ENCODE measurements at places on chromosomes 7 and 10.

DNA sequence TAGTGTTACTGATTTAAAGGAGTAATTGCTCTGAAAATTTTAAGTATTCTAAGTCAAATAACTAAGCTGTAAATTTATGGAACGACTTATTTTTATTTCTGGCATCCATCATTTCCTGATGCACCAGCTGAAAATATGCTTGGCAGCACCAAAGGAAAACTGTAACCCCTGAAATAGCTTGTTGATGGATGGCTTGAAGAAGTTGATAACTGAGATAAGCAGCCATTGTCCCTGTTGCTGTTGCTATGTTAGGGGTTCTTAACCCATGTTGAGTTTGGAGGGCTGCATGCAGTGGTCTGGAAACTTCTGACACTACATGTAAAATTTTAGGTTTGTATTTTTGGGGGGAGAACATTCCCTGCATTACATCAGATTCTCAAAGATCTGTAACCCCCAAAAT, 30.6 kb downstream of the RPA3 start:
- no peak for DNase-seq

- DNase-seq: no peak
Measured at GRCh38 chr10:102615361-102615760, 28.9 kb upstream of the TRIM8 start.

GRCh38 chr10:13120786-13121499, 21.0 kb downstream of the OPTN start:
- no peak for DNase-seq

GRCh38 chr10:26378861-26379294, 59.3 kb upstream of the APBB1IP start:
- DNase-seq: no peak

- no peak for DNase-seq
Measured at GRCh38 chr10:62578301-62578700, 204.1 kb downstream of the ZNF365 start.

- DNase-seq: no peak
Measured at GRCh38 chr10:101036726-101037125, 5.7 kb downstream of the SFXN3 start.

DNA sequence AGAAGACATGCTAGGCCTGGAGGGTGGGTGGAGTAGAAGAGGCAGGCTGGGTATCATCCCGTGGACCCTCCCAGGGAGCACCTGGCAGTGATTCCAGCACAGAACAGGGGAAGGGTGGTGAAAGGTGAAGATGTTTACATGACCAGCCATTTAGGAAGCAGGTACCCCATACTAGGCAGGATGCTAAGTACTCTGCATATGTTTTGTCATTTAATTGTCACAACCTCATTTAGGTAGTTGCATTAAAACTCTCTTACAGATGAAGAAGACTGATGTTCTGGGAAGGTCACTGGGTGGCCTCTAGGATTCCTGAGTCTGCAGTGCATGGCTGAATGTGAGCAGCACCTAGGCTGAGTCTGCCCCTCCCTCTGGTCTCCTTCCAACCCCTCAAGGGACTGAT, 15.2 kb downstream of the ITPRIP start:
- DNase-seq: no peak

DNA sequence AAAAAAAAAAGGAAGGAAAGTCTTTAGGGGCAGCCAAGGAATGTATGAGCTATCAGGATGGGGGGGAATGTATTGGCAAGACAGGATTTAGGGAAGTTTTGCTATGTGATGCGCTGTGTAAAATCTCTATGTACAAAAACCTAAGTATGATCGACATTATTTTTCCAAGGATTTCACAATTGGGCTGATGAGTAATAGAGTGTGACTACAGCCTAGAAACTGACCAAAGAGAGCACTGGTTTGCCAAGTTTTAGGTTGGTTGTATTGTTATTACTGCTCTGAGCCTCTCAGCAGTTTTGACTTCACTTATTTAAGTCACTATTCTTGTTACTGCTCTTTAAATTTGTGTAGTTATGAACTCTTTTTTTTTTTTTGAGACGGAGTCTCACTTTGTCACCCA, 107.3 kb downstream of the NRCAM start:
- DNase-seq: no peak

GRCh38 chr10:30862486-30862885, 169.2 kb downstream of the ZNF438 start:
- DNase-seq: no peak

DNA sequence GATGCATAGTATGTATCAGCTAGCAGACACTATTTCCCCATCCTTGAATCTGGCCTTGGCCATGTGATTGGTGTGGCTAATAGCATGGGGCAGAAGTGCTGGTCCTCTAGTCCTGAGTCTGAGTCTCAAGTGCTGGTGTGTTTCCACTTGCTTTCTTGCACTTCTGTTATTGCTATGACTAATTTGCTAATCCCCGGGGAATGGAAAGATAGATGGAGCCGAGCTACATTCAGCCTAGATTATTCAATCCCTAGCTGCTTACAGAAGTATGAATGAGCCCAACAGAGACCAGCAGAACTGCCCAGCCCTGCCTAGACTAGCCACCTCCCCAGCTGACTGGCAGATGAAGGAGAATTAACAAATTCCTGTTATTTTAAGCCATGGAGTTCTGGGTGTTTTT, 53.2 kb upstream of the SYPL1 start:
- DNase-seq: no peak

GRCh38 chr10:68950598-68950997, 5.4 kb upstream of the DDX21 start:
- DNase-seq: no peak

GRCh38 chr7:90773269-90773668, 177.1 kb downstream of the CDK14 start:
- no peak for DNase-seq

- no peak for DNase-seq
Measured at GRCh38 chr10:30897048-30897447, 134.6 kb downstream of the ZNF438 start.

DNA sequence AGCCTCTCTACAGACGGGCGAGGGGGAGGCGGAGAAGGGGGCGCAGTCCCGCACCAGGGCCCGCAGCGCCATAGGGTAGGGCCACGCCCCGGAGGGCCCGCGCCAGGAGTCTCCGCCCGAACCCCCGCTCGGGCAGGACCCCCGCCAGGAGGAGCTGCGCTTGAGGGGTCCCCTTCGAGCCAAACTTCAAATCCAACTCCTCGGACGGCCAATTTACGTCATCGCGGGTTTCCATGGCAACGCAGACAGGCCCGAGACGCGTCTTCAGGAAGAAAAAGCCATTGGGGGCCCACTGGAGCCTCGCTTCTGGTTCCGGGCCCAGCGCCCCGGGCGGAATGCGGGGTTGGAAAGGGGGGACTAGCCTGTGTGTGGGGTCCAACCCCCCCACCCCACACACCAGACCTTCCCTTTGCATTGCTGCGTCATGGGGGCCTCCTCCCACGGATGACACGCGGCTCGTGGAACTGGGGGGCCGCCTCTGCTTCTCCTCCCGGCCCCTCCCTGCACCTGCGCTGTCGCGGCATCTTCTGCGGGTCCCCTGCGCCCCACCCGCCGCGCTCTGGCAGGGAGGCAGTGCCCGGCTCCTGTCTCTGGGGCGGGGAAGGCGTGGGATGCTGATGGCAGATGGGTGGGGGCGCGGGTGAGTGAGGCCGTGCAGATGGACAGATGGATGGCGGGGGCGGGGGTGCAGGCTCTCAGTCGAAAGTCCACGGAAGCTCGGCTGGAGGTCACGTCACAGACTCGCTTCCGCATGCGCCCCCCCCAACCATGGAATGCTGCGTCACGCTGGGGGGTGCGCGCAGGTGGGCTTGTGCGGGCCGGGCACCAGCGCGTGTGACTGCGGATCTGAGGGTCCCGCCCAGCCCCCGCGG, 1.2 kb downstream of the CALY start:
- peak; percentile 87 for DNase-seq

GRCh38 chr7:93117852-93118530, at the start of gene SAMD9:
Gene SAMD9 (minus strand): TSS chr7:93117979. CDS start chr7:93106097, 11,882 bp downstream.
- peak; percentile 41 for DNase-seq

GRCh38 chr7:41164440-41164839, 538.5 kb downstream of the INHBA start:
- DNase-seq: no peak

- DNase-seq: no peak
Measured at GRCh38 chr10:110700947-110701616, 56.9 kb downstream of the RBM20 start.

DNA sequence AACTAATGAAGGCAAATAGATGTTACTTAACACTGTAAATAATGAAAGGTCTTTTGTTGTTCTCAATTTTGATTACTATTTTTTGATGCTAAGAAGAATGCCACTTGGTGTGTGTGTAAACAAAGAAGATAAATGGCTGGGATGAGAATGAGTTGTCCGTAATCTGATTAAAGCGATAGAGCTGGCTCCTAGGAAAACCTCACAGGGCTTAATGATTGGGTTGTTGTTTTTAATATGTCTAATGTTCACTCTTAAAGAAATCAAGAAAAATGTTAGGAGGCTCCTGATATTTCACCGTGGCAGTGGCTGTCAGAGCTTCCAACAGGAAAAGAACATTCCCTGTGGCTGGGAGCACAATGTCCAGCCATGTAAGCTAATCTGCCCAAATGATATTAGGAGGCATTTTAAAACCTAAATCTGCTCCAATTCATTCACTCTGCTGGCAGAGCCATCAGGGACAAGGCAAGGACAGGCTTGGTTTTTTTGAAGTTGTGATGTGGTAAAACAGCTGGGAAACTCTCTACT, 243.9 kb downstream of the SNX10 start:
- DNase-seq: no peak

GRCh38 chr7:26417911-26418413, 126.3 kb downstream of the SNX10 start:
- no peak for DNase-seq

GRCh38 chr7:128221929-128222403, 19.1 kb upstream of the LEP start:
- DNase-seq: no peak

DNA sequence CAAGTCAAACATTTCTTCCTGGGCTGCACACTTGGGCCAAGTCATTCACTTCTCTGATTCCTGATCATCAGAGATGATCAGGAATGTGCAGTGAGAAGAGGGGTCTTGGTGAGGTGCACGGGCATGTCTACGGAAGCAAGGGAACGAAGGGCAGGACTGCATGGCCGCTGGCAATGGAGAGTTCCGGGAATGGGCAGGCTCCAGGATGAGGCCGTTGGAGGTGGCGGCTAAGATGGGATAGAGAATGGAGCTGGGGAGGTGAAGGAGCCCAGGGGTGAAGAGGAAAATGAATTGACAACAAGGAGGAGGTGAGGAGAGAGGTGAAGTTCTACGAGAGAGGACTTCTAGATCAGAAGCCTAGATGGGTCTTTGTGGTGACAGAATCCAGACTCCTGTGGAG, 260.0 kb downstream of the GRID1 start:
- no peak for DNase-seq

DNA sequence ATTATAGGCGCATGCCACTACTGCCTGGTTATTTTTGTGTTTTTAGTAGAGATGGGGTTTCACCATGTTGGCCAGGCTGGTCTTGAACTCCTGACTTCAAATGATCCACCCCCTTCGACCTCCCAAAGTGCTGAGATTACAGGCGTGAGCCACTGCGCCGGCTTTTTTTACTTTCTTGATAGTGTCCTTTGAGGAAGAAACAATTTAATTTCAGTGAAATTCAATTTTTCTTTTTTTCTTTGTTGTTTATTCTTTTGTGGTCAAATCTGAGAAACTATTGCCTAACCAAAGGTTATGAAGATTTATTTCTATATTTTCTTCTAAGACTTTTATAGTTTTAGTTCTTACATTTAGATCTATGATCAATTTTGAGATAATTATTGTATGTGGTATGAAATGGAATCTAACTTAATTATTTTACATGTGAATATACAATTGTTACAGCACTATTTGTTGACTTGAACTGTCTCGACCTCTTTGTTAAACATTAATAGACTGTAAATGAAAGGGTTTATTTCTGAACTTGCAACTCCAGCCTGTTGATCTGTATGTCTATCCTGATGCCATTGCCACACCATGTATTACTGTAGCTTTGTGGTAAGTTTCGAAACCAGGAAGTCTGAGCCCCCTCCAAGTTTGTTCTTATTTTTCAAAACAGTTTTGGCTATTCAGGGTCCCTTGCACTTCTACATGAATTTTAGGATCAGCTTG, 19.8 kb upstream of the RASSF4 start:
- DNase-seq: no peak

GRCh38 chr10:44995914-44996669, 4.6 kb upstream of the ZNF22 start:
- no peak for DNase-seq

- no peak for DNase-seq
Measured at GRCh38 chr7:117492649-117493048, 12.8 kb downstream of the CFTR start.

DNA sequence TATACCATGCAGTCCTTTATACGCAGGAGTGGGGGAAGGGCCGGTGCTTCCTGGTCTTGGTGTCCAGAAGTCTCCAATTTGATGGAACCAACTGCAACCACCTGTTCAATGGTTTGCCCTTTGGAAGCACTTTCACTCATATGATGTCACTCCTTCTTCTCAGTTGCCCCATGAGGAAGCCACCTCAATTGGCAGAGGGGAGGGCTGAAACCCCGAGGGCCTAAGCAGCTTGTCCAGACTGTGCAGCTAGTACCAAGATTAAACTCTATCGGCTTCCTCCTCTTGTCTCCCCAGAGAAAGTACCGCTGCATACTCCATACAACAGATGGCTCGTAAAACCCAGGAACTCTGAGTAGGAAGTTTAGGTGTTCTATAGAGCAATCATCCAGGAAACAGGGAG, 789.4 kb downstream of the TYW1 start:
- no peak for DNase-seq

DNA sequence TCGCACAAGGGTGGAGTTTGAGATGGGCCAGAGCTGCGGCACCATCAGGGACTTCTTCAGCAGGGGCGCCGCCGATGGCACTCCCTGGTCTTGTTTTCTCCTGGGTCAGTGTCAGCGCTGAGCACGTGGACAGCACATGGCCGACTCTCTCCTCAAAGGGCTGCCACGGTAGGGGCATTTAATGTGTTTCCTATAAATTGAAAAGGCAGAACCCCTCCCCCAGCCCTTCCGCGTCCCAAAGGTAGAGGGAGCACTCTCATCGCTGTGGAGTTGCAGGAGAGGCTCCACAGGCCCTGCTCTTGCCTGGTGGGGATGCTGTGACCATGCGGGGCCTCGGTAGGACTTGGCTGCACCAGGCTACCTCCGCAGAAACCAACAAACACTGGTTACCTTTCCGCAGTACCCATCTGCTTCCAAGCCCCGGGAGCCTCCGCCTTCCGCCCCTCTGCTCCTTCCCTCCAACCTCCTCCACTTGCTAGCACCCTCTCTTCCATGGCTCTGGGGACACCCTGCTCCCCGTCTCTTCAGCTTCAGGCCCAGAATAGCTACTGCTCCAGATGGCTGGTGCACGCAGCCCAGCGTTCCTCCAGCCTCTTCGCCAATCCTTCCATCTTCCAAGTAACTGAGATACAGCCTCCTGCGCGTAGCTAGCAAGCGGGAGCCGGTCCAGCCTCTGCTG, 166.3 kb upstream of the ADCY1 start:
- DNase-seq: no peak

- DNase-seq: no peak
Measured at GRCh38 chr7:51226063-51226755, 90.4 kb downstream of the COBL start.

GRCh38 chr7:105602325-105603305, 21.3 kb upstream of the EFCAB10 start:
- no peak for DNase-seq

- DNase-seq: no peak
Measured at GRCh38 chr7:35647171-35647574, 47.8 kb downstream of the HERPUD2 start.

Data from T-cell (primary cell).